ENCODE measurements at places on chromosomes 2 and 18. TPM values are rescaled to one million over a fixed set of nuclear protein-coding genes. Genes with fewer than 3 reads are reported as not detected.

- DNase-seq: no peak
Measured at GRCh38 chr2:37039580-37039979, 44.6 kb downstream of the HEATR5B start.

DNA sequence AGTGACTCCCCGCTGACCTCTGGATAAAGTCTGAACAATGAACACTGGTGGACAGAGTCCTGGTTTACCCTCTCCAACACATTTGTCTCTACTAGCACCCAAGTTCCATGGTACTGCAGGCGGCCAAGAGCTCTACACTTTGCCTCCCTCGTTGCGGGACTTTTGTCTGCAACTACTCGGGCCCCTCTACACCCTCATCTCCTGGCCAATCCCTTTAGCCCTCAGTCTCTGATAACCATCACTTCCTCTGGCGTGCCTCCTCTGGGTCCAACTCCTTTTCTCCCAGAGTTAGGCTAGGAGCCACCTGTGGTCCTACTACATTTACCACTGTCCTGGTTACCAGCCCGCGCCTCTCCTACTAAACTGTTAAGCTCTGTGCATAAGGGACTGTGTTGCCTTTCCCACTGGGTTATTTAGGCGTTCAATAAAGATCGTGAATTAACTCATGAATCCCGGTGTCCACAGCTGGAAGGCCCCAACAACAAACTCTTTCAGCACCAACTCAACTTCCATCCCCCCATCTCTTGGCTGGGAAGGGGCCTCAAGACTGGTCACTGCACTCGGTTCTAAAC is 757 bp downstream of the HDHD2 start:
- no peak for DNase-seq

- DNase-seq: no peak
Measured at GRCh38 chr2:162968306-162968705, 129.7 kb upstream of the KCNH7 start.

- no peak for DNase-seq
Measured at GRCh38 chr2:23594460-23594825, 209.5 kb downstream of the KLHL29 start.

- DNase-seq: no peak
Measured at GRCh38 chr2:240894836-240895558, 959 bp downstream of the MAB21L4 start.

- DNase-seq: no peak
Measured at GRCh38 chr2:172408143-172408766, 19.1 kb upstream of the ITGA6 start.

- DNase-seq: no peak
Measured at GRCh38 chr2:24768013-24768412, 25.2 kb downstream of the PTRHD1 start.

DNA sequence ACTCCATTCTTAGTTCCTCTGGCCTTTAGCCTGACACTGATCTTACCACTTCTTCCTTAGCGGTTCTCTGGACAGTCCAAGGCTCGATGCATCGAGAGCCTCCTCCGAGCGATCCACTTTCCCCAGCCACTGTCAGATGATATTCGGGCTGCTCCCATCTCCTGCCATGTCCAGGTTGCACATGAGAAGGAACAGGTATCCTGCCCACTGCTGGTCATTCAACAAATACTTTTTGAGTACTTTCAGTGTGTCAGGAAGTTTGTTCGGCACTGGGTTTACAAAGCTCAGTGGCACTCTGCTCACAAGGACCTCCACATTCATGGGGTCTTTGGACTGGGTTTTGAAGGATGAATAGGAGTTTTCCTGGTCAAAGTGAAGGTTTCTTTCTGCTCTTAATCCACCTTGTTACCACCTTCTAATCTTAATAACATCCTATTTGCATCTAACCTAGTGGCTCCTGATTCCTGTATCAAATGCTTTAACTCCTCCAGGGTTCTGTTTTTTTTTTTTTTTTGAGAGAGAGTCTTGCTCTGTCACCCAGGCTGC is 25.8 kb downstream of the GCKR start:
- DNase-seq: no peak

DNA sequence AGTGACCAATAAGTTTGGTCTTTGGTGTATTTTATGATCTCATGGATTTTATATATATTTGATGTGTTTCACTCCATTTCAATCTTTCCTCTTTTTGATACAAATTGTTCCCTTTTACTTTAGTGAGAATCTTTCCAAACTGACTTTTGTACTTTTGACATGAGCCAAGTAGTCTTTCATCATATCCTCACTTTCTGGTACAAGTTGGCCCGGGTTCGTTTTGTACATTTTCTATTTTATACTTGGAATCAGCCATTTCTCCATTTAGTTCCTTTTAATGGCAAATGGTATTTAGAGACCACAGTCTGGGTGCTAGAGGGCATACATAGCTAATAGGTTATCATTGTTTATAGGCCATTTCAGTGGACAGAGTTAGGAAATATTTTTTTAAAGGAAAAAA is 147.9 kb upstream of the MYO3B start:
- no peak for DNase-seq

DNA sequence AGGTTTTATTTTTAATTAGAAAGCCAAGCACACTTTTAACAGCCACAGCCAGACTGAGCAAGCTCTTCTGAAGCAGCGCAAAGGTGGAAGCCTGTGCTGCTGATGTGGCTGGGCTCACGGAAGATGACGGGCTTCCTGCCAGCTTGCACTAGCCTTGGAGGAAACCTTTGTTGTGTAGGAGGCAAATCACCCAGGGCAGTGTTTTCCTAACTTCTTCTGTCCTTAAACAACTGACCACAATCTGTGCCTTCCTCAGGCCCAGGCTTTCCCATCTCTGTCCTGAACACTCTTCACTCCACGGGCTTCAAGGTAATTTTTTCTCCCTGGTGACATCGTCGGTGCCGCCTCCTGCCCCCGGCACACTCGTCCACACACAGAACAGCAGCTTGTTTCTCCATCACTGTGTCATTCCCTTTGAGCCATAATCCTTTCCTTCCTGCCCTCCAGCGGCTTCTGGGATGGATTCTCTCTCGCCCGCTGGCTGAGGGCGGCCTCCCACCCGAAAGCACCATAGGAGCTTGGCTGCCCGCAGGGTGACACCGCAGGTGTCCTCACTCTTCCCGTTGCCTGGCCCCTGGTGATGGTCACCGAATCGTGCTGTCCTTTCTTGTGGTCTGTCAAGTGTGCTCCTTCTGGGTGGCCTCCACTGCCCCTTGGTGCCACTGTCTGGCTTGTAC is 31.1 kb upstream of the INHBB start:
- no peak for DNase-seq

GRCh38 chr2:223469270-223470046 is 132.7 kb downstream of the SCG2 start:
- DNase-seq: no peak

GRCh38 chr2:84830758-84831500 is 50.0 kb downstream of the TRABD2A start:
- no peak for DNase-seq

DNA sequence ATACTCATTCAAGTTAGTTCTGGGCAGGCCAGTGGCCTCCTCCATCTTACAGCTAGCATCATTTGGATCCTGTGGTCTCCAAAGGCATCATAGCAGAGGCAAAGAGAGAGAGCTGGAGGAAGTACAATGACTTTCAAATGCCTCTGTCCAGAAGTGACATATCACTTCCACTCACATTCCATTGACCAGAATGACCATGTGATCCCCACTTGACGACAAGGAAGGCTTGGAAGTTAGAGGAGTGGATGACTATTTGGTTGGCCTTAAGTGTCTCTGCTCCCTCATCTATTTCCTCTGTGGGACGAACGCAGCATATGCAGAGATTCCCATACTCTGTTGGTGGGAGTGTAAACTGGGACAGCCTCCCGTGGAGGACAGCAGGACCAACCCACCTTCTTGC is 27.8 kb upstream of the MLPH start:
- DNase-seq: no peak

DNA sequence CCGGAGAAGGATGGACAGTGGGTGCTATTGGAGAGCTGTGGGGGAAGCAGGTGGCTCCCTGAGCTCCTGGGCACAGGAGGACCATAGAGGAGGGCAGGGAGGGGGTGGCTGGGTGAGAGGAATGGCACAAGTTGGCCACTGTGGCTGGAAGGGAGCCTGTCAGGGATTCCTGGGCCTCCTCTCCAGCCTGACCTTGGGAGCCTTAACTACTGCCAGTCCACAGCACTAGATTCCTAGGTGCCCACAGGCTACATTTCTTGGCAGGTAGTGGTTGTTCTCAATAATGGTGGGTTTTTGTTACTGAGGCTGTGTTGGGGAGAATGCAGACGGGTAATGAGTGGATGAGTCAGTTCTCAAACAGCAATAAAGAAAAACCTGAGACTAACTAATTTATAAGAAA is 26.0 kb downstream of the EFHD1 start:
- DNase-seq: no peak

Gene AMER3
- total RNA-seq: not detected

Gene MRO
- total RNA-seq: 12.0 TPM

Gene CNRIP1
- 2.3 TPM for total RNA-seq

Gene KCNE4
- 1.2 TPM for total RNA-seq

Measured in left lobe of liver (tissue), 2 donors.